ENCODE measurements at places on chromosomes 6 and 20.
A peak's percentile ranks its signal among the peaks of the same experiment; 100 is the strongest.

DNA sequence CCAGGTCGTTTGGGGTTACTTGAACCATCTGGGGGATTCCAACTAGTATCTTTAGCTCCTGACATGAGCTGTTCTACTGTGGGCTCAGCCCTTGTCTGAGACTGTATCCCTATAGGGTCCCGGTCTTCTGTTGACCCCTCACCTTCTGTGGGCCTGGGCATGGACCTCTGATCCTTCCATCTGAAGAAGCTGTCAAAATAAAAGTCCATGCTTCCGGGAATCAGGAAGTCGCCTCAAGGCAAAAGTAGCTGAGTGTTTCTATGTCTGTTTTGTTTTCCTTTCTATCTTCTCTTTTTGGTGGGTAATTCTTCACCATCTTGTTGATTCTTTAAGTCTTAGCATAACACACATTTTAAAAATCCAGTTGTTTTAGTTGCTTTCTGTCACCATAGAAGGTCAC is 30.3 kb downstream of the ITPR3 start:
- no peak for DNase-seq

DNA sequence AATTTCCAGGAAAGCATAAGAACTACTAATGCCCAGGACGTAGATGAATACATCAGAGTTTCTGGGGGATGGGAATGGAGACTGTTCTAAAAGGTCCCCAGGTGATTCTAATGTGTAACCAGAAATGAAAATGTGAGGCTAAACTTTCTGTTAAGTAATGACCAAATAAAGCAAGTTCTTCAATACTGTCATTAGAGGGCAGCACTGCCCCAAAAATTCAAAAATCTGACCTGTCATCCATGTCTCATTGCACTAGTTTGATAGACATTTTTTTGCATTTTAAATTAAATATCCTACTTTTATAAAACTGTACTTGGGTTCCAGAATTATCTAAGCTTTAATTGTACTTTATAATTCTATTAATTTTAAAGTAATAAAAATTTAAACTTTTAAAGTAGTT is 94.9 kb downstream of the RFX6 start:
- DNase-seq = peak; percentile 59

- no peak for DNase-seq
Measured at GRCh38 chr6:112620812-112621569, 273.9 kb downstream of the RFPL4B start.

GRCh38 chr6:32613475-32613874 is 23.7 kb upstream of the HLA-DQA1 start:
- no peak for DNase-seq

- DNase-seq = no peak
Measured at GRCh38 chr6:35581633-35582032, 68.9 kb upstream of the TULP1 start.

GRCh38 chr20:8005033-8005432 is 14.5 kb downstream of the TMX4 start:
- DNase-seq = no peak

DNA sequence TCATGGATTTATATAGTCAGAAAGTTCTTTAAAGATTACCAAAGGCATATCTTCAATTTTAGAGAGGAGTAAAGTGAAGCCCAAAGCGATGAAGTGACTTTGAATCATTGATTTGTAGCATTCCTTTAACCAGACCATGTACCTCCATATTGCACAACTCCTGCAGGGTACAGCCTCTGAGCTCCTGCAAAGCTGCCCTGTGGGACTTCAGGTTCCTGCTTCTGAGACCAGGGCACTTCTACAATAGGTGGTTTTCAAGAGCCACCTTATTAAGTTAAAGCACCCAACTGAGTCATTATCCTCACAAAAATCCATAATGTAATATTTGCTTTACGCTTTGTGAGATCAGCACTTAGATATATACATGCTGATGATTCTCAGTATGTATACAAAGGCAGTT is 270.7 kb upstream of the RGS17 start:
- DNase-seq = no peak

DNA sequence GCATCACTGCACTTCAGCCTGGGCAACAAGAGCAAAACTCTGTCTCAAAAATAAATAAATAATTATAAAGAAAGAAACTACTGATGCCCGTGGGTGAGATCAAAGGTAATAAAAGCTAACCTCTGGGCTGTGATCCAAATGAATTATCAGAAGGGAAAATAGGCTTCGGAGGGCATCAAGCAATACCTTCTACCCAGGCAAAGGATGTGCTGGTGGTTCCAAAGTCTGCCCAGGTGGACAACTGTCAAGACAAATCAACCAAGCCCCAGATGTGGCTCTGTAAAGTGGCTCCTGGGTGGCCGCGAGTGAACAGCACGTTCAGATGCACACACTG is 95.6 kb downstream of the SCML4 start:
- DNase-seq = no peak

- DNase-seq = no peak
Measured at GRCh38 chr20:61723529-61724257, 342.0 kb downstream of the TAF4 start.

DNA sequence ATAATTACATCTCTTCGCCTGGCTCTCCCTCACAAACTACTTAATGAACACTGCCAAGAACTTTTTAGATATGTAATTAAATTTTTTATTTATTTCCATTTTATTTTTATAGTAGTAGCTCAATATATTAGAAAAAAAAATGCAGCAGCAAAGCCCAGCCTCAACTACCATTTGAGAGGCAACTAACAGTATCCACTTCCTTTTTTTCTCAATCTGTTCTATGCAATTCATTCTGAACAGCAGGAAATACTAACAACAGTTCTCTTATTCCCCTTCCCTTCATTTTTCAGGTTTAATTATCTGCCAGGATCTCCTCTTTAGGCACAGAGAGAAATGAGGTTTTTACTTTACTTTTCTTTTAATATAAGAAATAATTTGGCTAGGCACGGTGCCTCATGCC is 112.7 kb downstream of the ZNF217 start:
- no peak for DNase-seq

- DNase-seq = no peak
Measured at GRCh38 chr20:10309326-10309725, 90.7 kb downstream of the SNAP25 start.

DNA sequence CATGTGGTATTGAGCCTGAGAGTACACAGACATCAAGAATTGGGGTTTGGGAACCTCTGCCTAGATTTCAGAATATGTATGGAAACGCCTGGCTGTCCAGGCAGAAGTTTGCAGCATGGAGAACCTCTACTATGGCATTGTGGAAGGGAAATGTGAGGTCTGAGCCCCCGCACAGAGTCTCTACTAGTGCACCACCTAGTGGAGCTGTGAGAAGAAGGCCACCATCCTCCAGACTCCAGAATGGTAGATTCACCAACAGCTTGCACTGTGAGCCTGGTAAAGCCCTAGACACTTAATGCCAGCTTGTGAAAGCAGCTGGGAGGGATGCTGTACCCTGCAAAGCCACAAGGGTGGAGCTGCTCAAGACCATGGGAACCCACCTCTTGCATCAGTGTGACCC is 658.2 kb downstream of the HACE1 start:
- DNase-seq = no peak

- no peak for DNase-seq
Measured at GRCh38 chr6:41523915-41524633, 22.1 kb upstream of the FOXP4 start.

GRCh38 chr6:139369068-139369467 is 5.4 kb downstream of the CITED2 start:
- no peak for DNase-seq

- DNase-seq = no peak
Measured at GRCh38 chr6:68760485-68760884, 125.4 kb downstream of the ADGRB3 start.

GRCh38 chr20:21607971-21608725 is 94.3 kb upstream of the NKX2-2 start:
- DNase-seq = peak; percentile 91

DNA sequence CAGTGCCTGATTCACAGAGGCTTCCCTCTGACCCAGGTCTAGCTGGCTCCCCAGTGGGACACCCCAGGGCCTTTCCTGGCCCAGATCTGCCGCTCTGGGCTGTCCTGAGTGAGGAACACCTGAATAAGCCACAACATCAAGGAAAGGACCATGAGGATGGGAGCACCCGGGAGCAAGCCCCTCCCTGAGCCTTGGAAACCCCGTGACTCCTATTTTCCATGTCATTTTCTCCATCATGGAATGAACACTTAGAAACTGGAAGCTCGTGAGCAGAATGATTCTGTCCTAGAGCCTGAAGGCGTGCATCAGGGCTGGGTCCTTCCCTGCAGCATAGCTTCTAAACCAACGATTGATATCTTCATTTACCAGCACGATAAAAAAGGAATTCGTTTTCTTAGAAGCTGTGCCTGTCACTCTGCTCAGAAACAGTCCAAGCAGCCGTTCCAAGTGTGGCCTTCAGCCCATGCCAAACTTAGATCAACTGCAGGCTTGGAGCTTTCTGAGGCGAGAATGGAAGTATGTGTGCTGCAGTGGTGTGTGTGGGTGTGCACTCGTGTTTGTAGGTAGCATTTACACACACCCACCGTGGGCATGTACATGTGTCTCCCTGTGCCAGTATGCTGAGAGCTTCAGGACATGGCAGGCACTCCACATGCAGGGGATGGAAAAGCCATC is 83.2 kb upstream of the FOXC1 start:
- DNase-seq = peak; percentile 59

DNA sequence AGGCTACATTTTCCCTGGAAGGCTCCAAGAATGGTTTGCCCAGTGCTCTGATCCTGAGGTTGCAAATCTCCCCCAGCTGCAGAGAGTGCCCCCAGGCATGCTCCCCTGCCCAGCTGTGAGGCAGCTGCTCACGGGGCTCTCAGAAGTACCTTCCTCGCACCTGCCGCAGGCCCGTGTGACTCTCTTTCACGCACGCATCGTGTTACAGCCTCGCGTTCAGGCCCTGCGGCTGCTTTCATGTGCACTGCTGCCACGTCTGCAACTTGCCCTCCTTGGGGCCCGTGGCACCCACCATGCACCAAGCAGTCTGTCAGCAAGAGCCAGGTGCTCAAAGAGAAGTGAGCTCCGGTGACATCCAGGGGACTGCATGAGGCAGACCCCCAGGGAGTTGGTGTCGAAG is 28.6 kb upstream of the SPO11 start:
- no peak for DNase-seq

DNA sequence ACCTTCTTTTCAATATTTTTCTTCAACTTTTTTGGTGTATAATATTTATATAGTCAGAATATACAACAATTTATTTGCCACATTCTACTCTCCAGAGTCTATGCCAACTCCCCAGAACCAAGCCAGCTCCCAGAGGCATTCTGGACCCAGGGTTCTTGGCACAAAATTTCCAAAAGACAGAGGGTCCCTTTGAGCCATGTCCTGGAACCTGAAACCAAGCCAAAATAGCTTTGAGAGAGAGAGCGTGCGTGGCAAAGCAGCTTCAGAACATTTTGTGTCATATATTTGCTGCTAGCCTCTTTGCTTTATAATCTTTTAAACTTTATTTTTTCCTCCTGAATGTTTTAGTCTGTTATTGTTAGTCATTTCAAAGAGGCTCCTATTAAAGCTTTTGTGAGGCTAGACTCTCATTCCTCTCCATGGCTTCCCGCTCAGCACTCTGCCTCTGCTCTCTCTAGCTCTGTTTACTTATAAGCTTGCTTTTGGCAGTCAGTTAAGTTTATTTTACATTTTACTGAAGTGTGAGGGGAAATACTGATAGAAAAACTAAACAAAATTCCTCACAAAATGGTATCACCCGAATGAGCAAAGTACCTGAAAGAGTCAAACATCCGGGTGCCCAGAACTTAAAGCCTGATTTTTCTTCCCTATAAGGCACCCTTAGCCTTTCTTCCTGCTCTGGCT is 605.1 kb upstream of the ID4 start:
- peak; percentile 75 for DNase-seq

- DNase-seq = peak; percentile 55
Measured at GRCh38 chr6:12709116-12709515, 7.5 kb upstream of the PHACTR1 start.

GRCh38 chr6:108667993-108668392 is 107.3 kb downstream of the FOXO3 start:
- DNase-seq = peak; percentile 75

- no peak for DNase-seq
Measured at GRCh38 chr6:117389227-117390057, 36.3 kb downstream of the ROS1 start.

DNA sequence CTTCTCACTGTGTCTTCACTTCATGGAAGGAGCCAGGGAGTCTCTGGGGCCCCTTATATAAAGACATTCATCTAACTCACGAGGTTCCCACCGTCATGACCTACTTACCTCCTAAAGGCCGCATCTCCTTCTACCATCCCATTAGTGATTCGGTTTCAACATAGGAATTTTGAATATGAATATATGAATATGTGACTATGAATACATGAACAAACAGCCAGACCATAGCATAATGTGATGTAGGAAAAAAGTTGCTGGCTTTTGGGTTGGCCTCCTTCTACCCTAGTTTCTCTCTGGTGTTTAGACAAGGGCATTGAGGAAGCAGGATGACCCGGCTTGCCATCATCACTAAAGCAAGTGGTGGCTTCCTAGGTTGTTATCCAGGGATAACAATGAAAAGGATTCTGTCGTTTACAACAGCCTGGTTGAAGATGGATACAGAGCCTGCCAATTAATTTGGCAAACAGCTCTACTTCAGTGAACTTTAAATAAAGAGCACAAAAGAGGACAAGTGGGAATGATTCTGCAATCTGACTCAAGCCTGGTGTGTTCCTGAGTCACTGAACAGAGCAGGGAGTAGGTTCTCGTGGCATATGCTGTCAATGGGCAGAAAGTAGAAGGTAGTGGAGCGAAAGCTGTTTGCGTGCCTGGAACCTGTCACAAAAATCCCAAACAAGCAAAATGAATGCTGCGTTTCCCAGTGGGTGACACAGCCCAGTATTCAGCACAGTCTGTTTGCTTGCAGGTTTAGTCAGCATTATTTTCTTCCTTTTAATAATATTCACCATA is 44.0 kb upstream of the DOK5 start:
- DNase-seq = peak; percentile 67

GRCh38 chr20:17889226-17889625 is 79.4 kb downstream of the SNX5 start:
- DNase-seq = no peak

GRCh38 chr6:127968394-127968793 is 67.5 kb upstream of the THEMIS start:
- no peak for DNase-seq

DNA sequence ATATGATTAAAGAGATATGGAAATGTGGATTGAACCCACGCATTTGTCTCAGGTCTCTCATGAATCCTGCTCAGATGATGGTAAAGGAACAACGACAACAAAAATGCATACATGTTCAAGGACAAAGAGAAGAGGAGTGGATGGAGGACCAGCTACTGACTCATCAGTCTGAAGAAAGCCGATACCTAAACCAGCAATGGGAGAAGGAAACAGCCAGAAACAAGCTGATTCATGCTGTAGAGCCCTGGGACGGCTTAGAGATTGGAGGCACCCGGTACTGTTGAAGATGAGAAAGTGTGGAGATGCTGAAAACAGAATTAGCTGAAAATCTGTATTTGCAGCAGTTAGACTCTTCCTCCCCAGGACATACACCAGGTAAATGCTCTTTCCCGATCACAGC is 14.4 kb upstream of the RIPPLY2 start:
- DNase-seq = no peak

DNA sequence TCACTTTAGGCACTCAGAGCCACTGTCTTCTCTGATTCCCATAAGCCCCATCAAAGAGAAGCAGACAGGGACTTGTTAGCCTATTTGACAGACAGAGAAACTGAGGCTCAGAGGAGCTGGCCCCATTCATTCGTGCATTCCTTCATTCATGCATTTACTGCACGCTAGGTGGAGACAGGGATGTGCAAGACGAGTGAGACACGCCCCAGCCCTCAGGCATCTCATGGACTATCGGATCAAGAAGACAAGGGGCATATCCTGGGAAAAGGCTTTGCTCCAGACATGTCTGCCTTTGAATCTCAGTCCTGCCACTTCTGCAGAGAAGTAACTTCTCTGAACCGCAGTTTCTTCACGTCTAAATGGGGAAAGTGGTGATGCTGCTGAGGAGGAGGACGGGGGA is 54.1 kb downstream of the BPIFB1 start:
- no peak for DNase-seq

Measured in Ammon's horn (tissue), 1 donor.